Hematopoietic multipotent progenitor cell treated with erythropoietin and hydrocortisone succinate and interleukin-3 and kit ligand, for 8 days (in vitro differentiated cells): ENCODE measurements at places on chromosomes 11 and 22.

DNA sequence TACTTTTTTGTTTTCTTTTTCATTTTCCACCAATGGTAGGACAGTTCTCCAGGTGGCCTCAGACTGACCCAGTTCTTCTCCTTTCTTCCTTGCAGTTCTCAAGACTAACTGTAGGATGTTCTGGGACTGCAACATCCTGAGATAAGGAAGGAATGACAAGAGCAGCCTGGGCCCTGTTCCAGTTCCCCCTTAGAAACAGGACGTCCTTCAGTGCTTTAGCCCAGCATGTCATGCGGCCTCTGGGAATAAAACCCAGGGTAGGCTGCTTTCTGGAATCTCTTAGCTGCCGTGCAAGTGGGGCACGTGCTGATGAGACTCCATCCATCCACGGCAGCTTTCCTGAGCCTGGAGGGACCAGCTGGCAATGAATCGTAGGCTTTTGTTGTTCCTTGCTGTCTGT lies 24.0 kb upstream of the CADM1 start:
- no peak for DNase-seq

- no peak for DNase-seq
Observed at GRCh38 chr11:126680131-126680530, 320.4 kb downstream of the KIRREL3 start.

GRCh38 chr22:41910050-41911000 lies 4.5 kb downstream of the SHISA8 start:
- peak; percentile 40 for DNase-seq

DNA sequence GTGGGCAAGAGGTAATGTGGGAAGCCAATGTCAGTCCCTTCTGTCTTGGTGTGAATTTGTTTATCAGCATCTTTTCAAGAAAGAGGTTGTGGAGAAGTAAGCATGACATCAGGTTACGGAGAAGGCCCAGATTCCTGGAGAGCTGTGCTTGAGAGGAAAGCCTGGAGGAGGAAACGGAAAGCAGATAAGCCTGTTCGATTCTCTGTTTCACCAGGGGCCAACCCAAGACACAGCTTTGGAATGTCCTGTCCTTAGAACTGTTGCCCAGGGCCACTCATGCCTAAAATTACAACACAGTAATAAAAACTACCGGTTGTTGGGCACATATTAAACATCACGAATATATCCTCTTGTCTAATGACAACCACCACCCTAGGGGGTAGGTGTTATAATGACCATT lies 148.5 kb downstream of the NAV2 start:
- DNase-seq, result no peak

DNA sequence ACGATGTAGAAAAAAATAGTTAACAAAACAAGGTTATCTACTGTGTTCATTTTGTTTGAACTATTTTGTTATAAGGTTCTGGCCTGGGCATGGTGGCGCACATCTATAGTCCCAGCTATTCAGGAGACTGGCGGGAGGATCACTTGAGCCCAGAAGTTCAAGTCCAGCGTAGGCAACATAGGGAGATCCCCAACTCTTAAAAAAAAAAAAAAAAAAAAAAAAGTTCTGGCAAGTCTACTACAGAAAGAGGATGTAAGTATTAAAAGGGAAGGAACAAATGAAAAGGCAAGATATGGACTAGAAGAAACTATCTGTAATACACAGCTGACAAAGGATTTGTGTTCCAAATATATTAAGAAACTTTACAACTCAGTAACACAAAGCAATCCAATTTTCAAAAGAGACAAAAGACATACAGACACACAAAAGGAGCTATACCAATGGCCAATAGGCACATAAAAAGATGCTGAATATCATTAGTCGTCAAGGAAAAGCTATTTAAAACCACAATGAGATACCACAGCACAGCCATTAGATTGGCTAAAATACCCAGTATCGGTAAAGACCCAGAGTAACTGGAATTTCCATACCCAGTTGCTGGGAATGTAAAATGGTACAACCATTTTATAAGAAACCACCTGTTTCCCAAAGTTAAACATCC lies 27.4 kb downstream of the RRAS2 start:
- DNase-seq, result no peak

- no peak for DNase-seq
Observed at GRCh38 chr22:49885881-49886280, 32.2 kb downstream of the ZBED4 start.

DNA sequence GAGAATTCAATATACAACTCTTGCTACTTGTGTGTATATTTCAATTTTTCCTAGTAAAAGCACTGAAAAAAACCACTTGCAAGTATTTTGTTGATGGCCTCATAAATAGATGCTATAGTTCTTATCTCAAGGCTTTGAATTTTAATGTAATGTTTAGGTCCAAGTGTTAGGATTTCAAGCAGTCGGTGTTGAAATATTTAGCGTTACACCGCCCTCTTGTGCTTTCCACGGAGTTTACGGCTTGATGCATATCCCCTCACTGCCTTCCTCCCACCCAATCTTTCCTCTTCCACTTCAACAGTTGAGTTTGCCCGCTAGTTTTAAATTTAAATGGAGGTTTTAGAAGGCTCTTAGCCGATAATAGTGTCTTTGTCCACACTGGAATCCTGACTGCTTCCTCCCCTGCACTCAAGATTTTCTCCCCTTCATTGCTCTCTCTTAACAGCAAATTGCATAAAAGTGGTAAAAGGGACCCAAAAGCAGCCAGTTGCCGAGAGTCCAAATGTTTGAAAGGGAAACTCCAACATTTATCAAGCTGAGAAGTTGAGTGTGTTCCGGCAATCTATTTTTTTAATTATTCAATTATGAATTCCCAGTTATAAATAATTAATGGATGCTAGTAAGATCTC lies 25.9 kb upstream of the HTATIP2 start:
- peak; percentile 42 for DNase-seq

DNA sequence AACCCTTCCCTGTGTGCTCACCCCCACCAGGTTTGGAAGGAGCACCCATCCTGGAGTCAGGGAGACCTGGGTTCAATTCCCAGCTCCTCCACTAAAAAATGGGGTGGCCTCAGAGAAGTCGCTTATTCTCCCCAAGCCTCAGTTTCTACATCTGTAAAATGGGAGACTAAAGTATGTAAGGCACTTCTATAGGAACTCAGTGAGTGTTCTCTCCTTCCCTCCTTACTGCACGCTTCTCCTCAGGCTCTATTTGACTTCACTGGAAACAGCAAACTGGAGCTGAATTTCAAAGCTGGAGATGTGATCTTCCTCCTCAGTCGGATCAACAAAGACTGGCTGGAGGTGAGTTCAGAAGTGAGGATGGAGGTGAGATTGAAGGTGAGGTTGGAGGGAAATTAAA lies 11.3 kb downstream of the NCF4 start:
- no peak for DNase-seq

DNA sequence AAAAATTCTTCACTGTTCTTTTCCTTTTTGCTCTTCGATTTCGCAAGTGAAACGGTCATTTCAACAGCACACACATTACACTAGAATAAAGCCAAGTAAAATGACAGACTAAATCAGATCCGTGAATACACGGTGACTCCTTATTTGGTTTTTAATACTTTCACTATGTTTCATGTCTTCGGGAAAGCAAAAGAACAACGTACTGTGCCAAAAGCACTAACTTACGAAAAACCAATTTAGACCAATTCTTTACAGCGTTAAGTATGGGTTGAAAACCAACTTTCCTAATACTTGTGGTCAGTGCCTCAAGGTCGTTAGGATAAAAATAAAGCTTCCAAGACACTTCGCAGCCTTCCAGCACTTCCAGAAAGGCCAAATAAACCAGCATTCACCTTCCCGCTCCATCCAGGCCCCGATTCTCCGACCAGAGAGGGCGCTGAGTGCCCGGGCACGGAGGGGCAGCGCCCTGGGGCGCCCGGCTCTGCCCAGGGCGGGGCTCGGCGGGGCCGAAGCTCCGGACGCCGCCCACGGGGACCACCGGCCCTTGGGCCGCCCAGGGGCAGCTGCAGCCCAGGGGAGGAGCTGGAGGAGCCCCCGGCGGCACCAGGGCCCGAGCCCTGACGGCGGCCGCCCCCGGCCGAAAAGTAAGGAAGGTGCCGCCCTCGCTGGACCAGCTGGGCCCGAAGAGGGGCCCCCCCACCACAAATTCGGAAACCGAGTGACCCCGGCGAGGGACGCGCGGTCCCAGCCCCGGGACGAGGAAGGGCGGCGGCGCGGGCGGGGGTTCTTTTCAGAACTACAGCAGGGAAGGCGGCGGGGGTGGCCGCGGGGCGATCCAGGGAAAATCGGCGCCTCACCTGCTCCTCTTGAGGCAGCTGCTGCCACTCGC lies 499 bp downstream of the ATL3 start:
- peak; percentile 65 for DNase-seq

GRCh38 chr22:19930551-19931486 lies 10.8 kb upstream of the COMT start:
- no peak for DNase-seq

GRCh38 chr11:121578251-121578976 lies 125.6 kb upstream of the SORL1-AS1 start:
- DNase-seq, result no peak

DNA sequence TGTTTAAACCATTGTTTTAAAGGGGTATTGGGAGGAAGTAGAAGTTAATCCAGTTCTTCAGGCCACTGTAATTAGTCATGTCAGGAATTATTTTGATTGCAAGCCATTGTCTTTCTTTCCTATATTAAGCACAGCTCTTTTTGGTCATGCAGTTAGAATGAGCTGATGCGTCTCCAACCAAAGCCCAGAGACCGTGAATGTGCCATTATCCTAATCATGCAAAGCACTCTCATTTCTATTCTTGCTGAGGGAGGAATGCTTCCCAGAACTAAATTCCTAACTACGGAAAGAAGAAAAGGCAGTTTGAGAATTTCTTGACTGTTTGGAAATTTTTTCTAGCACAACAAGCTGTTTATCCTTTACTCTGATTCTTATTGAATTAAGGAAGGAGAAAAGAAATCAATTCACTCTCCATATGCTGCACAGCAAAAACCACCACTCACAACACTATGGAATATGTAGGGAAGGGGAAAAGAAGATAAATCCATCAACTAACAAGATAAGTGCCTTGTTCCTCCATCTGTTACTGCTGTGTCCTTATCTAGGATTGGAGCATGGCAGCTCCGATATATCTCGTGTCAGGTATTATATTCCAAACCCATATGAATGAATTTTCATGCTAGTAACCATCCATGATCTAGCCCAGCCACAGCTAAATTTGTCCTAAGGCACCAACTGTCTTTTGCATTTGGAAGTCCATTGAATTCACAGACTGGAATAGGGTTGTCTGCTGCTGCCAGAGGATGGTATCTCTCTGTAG lies 70.8 kb downstream of the NTM start:
- DNase-seq, result no peak
